Suppressor macrophage (primary cell): ENCODE measurements at places on chromosomes 4 and X.

DNA sequence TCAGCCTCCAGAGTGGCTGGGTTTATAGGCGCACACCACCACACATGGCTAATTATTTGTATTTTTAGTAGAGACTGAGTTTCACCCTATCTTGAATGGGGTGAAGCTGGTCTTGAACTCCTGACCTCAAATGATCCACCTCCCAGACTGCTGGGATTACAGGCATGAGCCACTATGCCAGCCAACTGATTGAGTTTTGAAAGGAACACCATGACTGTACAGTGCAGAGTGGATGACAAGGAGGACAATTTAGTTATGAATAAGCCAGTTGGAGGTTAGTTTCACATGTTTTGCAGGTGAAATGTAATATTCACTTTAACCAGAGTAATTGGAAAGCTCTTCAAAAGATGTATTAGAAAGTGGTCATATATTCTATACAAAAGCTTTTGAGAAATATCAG, 60.8 kb downstream of the PCDH18 start:
- DNase-seq: no peak

DNA sequence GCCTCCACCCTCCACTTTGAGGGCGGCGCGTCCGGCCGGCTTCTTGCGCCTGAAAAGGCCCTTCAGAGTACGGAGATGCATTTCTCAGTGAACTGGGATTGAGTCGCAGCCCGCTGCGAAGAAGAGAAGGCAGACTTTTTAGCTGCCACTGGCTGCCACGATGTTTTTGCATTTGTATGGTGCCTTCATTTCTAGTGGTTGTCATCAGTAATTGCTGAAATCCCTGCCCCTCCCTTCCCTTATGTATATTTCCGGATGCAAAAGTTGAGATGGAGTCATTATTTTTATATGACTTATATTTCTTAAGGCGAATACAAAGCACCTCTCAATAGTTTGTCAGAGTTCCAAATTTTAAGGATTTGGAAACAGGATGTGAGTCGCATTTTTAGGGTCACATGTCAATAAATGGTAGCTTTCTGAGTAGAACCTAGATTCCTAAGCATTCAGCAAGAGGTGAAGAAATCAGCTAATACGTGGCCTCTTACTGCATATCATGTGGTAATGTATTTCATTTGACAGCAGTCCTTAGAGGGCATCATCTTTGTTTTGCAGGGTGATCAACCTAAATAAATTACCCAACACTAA, 658 bp downstream of the ATP6AP2 start:
- DNase-seq: peak; percentile 33

DNA sequence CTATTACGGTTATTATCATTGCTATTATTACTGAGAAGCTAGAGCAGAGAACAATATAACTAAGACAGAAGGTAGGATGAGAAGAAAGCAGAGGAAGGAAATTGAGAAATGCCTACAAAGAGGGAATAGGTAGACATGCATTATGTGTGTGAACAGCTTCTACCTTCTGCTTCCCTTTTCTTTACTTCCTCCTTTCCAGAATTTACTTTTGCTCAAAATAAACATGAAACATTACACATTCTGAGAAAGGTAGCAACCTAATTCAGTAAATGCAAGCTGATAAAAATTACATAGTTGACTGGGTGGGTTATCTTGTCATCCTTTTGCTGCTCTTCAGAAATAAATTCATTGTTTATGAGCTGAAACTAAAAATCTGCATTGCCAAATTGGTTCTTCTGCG, 54.6 kb downstream of the AMOT start:
- DNase-seq: no peak

GRCh38 chr4:55312489-55313101, 33.4 kb upstream of the SRD5A3 start:
- DNase-seq: peak; percentile 76

DNA sequence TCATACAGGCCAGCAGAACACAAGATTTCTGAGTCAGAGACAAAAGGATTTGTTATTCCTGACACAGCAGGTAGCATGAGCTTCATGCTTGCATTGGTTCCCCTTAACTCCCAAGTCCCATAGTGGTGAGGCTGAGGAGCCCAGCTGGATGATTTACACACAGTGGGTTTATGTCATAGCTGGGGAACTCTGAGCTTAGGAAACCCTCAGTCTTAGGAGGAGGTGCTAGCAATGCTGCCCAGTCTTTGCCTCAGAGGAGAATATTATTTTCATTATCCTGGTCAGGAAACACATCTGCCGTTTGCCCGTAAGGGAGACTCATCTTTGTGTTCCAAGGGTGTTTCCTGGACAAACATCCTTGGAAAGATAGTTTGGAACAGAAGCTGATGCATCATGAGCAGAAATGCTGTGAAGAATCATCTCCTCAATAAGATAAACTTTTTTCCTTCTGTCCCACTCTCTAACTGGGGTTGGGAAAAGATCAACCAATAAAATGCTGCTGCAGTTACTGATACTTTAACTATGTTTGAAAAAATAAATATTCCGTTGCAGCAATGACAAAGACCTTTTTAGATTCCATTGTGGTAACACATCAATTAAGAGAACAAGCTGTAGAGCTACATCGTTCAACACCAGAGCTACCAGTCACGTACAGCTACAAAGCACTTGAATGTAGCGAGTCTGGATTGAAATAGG, 146.8 kb downstream of the DCLK2 start:
- DNase-seq: peak; percentile 17

DNA sequence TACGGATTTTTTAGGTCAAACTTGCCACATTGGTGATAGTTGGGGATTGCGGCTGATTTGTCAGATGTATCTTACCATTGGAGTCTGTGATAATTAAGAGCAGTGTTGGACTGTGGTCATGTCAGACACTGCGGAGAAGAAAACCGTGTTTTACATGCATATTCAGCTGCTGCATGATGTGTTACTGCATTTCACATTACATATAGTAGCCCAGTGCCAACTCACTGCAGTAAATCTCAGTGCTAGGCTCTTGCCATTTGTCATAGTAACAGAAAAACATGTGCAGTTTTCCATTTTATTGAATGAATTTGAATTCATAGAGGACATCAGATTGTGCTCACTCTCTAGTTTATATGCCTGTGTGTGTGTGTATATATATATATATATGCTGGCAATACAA, 543.7 kb downstream of the IL1RAPL1 start:
- DNase-seq: no peak

DNA sequence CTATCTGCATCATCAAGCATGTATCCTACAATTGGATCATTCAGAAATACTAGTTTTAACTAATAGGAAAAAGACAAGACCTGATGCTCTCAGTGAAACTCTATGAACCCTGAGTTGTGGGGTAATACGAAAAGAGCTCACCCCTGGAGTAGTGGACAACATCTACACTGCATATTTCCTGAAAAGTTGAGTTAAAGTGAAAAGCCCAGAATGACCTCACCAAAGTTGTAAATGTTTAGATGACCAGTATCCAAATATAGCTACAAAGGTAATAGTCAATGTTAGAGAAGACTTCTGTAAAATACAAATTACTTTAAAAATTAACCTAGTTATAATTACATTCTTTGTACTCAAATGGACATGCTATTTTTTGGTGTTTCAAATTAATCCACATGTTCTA, 52.8 kb upstream of the SRPX start:
- DNase-seq: no peak

- DNase-seq: no peak
These were observed 7.4 kb downstream of the FATE1 start for GRCh38 chrX:151723156-151723760.

- peak; percentile 68 for DNase-seq
These were observed 569.3 kb upstream of the DIPK2B start for GRCh38 chrX:45769761-45770582.

GRCh38 chrX:13888284-13888683, 71.4 kb upstream of the GPM6B start:
- DNase-seq: no peak

- peak; percentile 21 for DNase-seq
These were observed 39.3 kb upstream of the RPL34 start for GRCh38 chr4:108581083-108581482.

- DNase-seq: no peak
These were observed 120.4 kb downstream of the GATB start for GRCh38 chr4:151640381-151640780.

GRCh38 chr4:34733185-34733941, 1511.0 kb downstream of the ARAP2 start:
- no peak for DNase-seq

DNA sequence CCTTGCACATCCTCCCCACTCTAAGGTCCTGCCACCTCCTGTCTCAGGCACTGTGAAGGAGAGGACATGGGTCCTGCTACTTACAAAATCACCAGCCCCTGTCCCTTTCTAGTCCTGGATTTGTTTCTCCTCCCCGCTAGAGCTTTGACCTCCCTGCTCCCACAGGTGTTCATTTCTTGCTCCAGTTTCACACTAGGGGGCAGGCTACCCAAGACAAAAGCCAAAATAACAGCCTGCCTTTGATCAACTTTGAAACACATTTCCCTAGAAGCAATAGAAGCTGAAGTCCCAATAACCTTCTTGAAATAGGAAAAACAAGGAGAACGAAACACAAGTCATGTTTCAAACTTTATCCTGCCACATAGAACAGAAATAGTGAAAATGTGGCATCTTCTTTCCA, 164.4 kb downstream of the QDPR start:
- DNase-seq: peak; percentile 19

DNA sequence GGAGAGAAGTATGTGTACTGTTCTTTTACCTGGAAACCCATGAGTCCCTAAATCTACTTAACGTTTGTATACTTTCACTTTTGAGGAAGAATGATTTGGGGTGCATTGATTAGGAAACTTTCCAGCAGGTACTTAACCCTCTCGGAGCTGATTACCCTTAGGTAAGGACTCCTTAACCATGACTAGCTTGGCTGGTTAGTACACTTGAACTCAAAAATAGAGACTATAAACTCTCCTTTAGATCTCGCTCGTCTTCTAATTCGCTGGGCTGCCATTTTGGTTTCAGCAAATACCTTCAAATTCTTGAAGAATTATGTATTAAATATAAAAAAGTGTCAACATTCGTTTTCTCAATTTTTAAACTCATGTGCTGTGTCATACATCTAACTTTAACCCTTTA, 2.0 kb downstream of the USP9X start:
- no peak for DNase-seq

GRCh38 chr4:132240081-132240480, 909.0 kb upstream of the PCDH10 start:
- DNase-seq: no peak

DNA sequence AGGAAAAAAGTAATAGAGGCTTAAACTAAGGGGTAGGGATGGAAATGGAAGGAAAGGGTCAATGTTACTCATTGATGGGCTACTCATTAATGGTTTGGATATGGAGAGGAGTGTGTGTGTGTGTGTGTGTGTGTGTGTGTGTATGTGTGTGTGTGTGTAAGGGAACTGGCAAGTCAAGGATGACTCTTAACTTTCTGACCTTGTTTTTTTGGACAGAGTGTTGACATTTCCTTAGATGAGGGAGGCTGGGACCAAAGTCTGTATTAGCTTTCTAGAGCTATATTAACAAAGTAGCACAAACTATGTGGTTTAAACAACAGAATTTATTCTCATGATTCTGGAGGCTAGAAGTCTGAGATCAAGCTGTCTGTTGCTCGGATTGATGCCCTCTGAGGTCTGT, 202.7 kb downstream of the GBA3 start:
- DNase-seq: no peak

- DNase-seq: no peak
These were observed 94.0 kb downstream of the PHF8 start for GRCh38 chrX:53950130-53950733.

GRCh38 chr4:136392576-136392975, 1139.7 kb downstream of the PCDH18 start:
- DNase-seq: no peak

DNA sequence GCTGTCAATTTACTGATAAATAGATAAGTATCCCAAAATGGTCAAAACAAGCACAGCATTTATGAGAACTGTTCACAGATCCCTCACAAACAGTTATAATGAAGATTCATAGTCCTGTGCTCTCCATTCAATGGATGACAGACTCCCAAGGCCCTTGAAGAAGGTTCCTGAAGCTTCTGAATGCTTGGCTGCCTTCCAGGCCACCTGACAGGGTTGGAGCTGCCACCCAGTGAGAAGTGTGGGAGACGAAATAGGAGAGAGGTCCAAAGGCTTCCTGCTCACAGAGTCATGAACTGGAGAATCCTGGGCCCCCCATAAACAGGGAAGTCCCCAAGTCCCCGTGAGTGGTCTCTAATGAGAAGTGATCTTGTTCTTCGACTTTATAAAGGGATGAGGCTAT, 26.0 kb upstream of the ANXA3 start:
- peak; percentile 13 for DNase-seq

- no peak for DNase-seq
These were observed 90.7 kb downstream of the PALLD start for GRCh38 chr4:168587411-168588125.

- DNase-seq: no peak
These were observed 71.0 kb upstream of the OTUD4 start for GRCh38 chr4:145251391-145251790.

GRCh38 chr4:174763454-174764104, 65.5 kb downstream of the GLRA3 start:
- DNase-seq: no peak

GRCh38 chrX:44778254-44778653, 65.6 kb upstream of the DUSP21 start:
- no peak for DNase-seq

DNA sequence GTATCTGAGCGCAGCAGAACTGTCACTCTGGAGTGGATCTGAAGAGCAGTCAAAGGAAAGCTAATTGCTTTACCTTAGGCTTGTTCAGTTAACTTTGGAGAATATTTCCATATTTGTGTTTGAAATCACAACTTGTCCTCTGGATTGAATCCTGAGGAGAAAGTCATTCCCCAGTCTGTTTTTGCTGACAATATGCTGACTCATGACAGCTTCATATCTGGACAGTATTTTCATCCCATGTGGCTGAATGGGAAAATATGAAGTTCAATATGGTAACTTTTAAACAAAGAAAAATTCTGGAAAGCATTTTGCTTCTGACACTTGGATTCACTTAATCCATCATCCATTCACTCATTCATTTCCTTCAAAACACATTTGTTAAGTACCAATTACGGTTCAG, 46.3 kb upstream of the MAGEC3 start:
- DNase-seq: no peak

- DNase-seq: no peak
These were observed 15.7 kb downstream of the ADGRA3 start for GRCh38 chr4:22500128-22500611.

- no peak for DNase-seq
These were observed 75.1 kb downstream of the TENM3 start for GRCh38 chr4:182318256-182318655.

- DNase-seq: peak; percentile 63
These were observed 151.7 kb upstream of the TBL1X start for GRCh38 chrX:9312922-9313867.

- no peak for DNase-seq
These were observed 15.3 kb downstream of the NPY1R start for GRCh38 chr4:163317110-163317509.

- DNase-seq: no peak
These were observed 2.2 kb downstream of the PCDH10 start for GRCh38 chr4:133151341-133151690.

DNA sequence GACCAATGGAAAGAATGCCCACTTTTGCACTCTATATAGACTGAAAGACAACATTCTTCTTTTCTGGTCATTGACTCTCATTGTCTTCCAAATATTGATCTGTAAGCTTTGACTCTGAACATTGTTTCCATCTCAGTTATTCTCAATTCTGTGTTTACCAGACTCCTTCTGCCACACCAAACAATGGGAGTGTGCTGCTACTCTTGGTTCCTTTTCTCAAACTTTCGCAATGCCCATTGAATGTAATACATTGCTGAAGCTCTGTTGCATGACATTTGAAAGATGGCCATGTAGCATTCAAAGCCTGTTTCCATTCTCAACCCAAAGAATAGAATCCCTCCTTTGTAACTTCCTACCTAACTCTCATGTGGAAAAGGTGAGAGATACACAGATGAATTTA, 136.2 kb downstream of the BTC start:
- peak; percentile 37 for DNase-seq
